ENCODE measurements at places on chromosomes 12 and 14.

DNA sequence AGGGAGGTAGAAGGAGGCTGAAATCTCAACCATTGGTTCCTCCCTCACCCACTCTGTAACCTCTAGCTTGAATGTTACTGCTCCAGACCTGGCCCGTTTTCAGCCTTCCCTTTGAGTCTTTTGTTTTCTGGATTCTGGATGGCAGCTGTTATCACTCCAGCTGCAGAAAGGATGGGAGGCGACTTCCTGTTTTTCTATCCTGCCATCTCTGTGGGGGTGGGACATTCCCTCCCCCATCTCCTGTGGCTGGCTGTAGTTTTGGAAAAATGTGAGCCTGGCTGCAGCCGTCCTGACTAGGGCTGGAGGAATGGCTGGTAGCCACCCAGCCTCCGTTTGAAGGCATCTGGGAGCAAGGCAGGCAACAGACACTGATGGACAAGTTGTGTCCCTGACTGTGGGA lies 2.9 kb upstream of the PPFIBP1 start:
- no peak for DNase-seq

DNA sequence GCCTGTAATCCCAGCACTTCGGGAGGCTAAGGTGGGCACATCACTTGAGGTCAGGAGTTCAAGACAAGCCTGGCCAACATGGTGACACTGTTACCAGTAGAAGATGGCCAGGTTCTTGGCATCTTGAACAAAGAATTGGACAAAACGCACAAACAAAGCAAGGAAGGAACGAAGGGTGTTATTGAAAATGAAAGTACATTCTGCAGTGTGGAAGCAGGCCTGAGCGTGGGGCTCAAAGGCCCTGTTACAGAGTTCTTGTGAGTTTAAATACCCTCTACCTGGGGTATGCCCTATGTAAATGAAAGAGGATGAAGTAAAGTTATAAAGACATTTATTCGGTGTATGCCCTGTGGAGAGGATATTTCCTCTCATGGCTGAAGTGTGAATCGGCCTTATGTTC lies 20.8 kb upstream of the CDK17 start:
- no peak for DNase-seq

GRCh38 chr14:104333646-104334423 lies 195.4 kb downstream of the KIF26A start:
- DNase-seq = no peak

- DNase-seq = no peak
These were observed 753.6 kb upstream of the STXBP6 start for GRCh38 chr14:25803386-25804018.

GRCh38 chr14:38777401-38777800 lies 325.6 kb downstream of the SEC23A start:
- DNase-seq = no peak

DNA sequence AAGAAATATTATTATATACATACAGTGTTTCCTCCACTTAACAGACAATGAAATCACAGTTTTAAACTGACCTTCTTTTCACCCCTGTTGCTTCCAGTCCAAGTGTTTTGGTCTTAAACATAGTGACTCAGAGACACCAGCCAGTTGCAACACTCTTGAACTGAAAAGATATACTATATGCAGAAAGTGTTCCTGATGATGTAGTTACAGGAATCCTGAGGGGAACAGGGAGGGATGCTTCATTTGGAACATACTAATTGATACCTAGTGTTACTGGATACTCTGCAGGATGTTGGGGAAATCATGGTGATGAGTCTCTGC lies 420.8 kb downstream of the CCDC91 start:
- no peak for DNase-seq

- DNase-seq = peak; percentile 31
These were observed 396.0 kb upstream of the PRICKLE1 start for GRCh38 chr12:42985506-42985905.

DNA sequence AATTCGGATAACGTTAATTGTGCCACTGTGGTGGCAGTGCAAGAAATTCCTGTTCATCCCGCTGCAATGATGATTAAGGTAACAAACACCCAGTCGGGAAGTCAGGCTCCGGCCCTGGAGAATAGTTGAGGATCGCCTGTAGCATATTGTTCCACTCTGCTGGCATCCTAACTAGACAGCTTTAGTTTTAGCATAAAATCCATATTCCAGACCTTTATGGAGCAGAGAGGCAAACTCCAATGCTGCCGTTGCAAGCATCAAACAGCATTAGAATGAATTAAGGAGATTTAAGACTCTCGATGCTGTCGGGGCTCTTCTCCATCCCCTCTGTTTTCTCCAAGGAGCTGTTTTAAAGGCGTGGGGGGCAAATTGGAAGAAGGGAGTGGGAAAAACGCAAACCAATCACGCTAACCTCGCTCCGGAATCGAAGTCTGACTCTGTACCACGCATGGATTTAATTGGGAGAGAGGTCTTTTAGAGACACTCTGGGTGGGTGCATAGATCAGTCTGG lies 660.4 kb downstream of the VRK1 start:
- DNase-seq = no peak

- no peak for DNase-seq
These were observed 86.8 kb downstream of the SOX5 start for GRCh38 chr12:23862701-23863100.

DNA sequence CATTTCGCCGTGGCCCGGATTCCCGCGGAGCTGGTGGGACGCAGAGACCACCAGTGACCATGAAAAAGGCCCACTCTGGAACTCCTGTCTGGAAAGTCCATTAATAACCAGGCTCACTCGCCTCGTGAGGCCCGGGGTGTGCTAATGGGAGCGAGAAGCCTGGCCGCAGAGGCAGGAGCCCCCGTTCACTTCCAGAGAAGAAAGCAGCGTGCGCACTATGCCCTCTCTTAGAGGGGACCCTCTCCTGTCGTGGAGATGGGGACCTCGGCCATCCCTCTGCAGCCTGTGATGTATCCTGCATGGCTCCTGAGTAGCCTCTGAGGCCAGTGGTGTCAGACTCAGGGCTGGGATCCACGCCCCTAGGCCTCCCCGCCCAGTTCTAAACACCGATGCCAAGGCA lies 134.1 kb upstream of the VRK1 start:
- DNase-seq = no peak

DNA sequence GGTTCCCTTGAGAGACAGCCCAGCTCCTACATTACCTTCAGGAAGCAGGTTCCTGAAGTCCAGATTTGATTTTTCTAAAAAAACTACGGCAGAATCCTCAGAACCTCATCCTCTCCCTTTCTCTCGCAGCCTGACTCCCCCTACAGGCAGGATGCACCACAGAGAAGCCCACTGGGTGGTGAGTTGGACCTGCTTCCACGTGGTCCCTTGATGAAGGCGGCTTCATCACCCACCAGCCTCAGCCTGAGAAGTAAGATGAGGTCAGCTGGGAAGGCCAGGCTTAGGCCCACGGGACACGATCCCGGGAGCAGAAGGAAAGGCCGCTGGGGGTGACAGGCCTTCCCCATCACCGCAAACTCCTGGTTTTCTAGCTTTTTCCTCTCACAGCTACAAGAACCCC lies 83.0 kb downstream of the ACTN1 start:
- no peak for DNase-seq

DNA sequence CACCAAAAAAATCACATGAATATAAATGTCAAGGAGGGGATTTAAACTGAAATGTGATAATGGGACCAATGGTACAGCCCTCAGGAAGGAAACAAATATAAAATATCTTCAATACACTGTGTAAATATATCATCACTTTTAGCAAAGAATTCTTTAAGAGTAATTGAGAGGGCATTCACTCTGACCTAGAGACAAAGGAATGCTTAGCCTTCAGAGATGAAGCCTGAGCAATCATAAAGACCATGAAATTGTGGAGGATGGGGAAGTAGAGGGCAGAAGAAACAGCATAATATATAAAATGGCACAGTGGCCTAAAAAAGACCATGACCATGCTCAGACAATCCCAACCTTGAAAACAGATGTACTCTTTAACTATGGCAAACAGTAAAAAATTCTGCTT lies 20.4 kb downstream of the YAF2 start:
- no peak for DNase-seq

DNA sequence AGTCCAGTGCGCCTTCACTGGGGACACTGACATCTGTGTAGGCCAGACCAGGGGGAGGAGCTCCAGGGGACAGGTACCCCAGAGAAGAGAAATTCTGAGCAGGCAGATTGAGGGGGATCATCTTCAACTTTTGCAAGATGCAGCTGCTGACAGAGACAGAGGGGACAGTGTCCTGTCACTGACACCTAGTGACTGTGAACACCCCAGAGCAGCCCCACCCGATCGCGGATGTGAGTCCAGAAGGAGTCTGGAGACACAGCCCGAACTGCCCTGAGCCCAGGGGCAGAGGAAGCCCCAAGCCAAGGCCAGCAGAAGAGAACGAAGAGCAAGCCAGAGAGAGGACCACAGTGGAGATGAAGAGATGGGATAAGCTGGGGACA lies 21.7 kb upstream of the LRTM2 start:
- DNase-seq = no peak

GRCh38 chr12:48815126-48816110 lies 2.9 kb upstream of the CACNB3 start:
- peak; percentile 94 for DNase-seq

DNA sequence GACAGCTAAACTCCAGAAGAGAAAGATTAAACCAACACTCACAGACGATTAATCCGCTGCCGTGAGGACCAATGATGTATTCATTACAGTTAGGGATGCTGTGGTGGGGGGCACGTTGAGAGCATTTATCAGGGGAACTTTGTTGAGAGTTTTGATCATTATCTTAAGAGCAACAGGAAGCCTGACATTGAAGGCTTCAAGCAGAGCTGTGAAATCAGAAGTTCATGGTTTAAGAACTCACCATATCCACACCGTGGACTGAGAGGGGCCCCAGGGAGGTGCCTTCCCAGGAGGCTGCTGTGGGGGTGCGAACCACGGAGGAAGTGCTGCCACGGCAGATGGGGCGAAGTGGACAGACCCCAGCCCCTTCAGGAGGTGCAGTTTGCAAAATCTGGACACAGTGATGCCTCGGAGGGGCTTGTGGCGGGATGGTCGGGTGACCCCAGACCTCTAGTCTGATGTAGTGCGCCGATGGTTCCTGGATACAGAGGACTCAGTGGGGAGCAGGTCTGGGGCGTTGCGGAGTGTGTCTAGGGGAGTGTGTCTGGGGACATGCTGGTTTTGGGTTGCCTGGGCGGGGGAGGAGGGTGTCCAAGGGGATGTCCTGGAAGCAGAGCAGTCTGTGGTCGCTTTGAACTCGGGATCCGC lies 73.0 kb downstream of the DIO3 start:
- DNase-seq = no peak

DNA sequence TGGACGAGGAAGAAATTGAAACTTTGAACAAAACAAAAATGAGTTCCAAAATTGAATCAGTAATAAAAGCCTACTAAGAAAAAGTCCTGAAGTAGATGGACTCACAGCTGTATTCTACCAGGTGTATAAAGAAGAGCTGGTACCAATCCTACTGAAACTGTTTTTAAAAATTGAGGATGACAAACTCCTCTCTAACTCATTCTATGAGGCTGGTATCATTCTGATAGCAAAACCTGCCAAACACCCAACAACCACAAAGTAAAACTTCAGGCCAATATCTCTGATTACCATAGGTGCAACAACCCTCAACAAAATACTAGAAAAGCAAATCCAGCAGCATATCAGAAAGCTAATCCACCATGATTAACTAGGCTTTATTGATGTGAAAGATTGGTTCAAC lies 33.9 kb upstream of the LDHB start:
- DNase-seq = no peak

GRCh38 chr12:125276567-125276966 lies 211.3 kb downstream of the AACS start:
- peak; percentile 54 for DNase-seq

DNA sequence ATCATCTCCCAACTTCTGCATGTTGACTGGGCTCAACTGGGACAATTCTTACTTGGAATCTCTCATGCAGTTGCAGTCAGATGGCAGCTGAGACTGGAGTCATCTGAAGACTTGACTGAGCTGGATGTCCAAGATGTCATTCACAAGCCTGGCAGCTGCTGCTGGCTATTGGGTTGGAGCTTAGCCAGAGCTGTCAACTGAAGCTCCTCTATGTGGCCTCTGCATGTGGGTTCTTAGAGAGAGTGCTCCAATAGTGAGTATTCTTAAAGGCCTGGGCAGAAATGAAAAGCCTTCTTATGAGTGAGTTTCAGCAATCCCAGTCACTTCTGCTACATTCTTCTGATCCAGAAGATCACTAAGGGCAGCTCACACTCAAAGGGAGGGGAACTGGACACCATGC lies 440.9 kb downstream of the LRIG3 start:
- DNase-seq = no peak

DNA sequence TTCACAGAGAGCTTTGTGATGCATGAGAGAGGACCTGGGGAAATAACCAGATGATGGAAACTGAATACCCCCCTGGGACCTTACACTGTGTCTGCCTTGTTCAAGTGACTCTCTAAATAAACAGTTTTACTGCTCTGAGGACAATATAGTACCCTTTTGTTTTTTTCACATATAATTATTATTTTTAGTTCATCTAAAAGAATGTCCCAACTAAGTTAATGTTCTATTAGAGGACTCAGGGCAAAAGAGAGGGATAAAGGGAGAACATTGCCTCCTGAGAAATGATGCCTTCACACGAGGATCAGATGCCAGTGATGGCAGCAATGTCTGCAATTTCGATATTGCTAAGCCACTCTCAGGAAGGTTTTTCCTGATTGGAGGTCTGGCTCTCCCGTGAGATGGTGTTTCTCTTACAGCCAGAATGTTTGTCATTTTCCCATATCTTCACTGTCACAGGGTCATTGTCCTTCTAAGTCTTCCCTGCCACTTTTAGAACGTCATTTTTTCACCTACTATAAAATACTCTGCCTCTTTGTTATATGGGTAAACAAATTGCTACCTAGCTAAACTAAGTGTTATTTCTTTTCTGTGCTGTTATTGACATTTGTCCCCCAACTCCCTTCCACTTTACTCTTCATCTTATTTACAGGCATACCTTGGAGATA lies 201.6 kb downstream of the RAD51B start:
- peak; percentile 64 for DNase-seq

- DNase-seq = peak; percentile 79
These were observed 2.3 kb upstream of the NOP2 start for GRCh38 chr12:6570264-6570887.

DNA sequence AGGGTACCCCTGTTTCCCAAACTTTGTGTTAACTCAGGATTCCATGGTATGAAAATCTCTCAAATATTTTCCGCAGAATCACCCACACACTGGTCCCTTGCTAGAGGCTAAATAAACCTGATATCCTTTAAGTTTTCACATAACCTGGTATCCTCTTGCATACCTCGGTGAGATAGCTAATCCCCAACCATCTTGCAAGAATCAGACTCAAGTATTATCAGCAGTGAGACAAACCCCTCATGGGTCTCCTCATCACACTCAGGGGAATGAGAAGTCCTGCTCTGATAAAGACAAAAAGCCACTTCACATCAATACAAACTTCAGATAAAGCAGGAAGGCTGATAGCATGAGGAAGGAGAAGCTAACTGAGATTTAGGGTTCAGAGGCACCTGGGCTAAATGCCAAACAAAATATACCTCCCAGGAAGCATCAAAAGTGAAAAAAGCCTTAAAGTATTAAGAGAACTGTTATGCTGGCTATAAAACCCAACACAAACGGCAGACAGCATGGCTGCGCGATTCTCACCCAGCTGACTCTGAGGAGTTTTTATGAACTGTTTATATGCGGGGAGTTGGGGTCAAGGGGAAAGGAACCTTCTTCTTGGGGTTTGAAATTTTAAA lies 96.5 kb downstream of the FOXN3 start:
- no peak for DNase-seq

- DNase-seq = no peak
These were observed 127.1 kb downstream of the ZFP36L1 start for GRCh38 chr14:68665792-68666204.

- peak; percentile 78 for DNase-seq
These were observed at the start of gene FKBP11 for GRCh38 chr12:48925304-48926011. TSS of gene FKBP11 (minus strand) at chr12:48925492. CDS start at chr12:48925428, 64 bp downstream.

GRCh38 chr14:63435838-63436237 lies 107.3 kb downstream of the PPP2R5E start:
- DNase-seq = peak; percentile 81

- no peak for DNase-seq
These were observed 310.8 kb downstream of the FUT8 start for GRCh38 chr14:65723348-65723747.
